SHP77 (cell line): ENCODE measurements at places on chromosomes 7 and 10.
A peak's percentile ranks its signal among the peaks of the same experiment; 100 is the strongest.

DNA sequence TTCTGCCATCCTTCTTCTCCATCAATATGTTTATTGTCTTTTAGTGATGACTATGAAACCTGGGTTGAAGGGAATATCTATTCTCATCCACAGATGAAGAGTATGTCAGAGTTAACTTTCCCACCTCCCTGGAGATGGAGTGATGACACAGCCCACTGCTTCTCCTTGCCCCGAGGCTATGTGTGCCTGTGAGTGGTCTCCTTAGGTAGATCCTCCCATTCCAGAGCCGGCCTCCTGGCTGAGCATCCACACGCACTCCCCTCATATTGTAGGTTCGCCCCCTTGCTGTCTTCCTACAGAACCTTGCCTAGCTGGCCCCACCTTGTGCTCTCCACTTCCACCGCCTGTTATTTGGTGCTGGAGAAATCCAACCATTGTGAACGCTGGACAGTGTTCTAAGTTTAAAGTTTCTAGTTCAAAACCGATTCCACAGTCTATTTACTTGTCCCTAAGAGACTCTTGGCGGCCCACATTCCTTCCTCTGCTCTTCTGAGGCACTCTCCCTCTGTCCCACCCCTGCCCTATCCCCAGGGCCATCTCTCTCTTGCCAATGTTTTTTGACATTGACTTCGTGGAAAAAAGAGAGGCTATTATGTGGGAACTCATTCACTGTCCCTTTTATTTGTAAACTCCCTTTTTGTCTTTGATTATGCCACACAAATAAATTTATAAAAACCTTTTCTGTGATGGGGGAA is 168.0 kb downstream of the ZNF438 start:
- DNase-seq = no peak

DNA sequence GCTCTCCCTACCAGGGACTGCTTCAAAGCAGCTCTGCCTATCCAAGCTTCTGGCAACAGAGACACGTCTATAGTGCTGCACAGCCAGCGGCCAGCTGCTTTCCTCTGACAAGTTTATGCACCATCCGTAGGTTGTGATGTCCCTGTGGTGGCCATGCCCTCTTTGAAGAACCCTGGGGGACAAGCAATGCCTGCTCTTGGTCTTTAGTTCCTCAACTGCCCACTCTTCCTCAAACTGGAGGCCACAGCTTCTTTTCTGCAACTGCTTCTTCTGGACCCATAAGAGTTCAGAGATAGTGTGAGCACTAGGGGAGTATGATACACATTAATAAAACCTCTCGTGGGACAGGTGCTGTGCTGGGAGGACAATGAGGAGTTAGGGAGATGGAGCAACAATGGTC is 164.9 kb downstream of the ELMO1 start:
- no peak for DNase-seq

DNA sequence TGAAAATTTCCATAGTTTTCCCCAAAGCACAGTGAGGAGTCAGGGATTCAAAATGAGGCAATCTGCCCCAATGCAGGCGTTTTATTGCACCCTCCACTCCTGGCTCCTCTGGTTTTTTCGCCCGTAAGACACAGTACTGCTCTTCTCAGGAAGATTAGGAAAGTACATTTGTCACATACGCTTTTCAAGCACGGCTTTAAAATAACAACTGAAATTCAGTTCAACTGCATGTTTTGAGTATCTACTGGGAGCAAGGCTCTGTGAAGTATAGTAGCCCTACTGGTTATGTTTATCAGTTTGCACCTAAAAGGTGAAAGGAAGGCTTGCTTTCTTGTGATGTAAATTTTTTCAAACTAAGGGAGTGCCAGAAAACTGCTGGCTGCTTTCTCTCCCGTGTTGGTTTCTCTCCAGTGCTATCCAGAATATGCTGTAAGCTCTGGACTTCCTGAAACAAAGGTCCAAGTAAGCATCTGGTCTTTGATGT is 1.9 kb upstream of the SGMS1 start:
- DNase-seq = no peak

- DNase-seq = no peak
These were observed 127.2 kb upstream of the PODXL start for GRCh38 chr7:131683536-131684125.

GRCh38 chr7:130219871-130220270 is 12.2 kb downstream of the SSMEM1 start:
- DNase-seq = no peak

DNA sequence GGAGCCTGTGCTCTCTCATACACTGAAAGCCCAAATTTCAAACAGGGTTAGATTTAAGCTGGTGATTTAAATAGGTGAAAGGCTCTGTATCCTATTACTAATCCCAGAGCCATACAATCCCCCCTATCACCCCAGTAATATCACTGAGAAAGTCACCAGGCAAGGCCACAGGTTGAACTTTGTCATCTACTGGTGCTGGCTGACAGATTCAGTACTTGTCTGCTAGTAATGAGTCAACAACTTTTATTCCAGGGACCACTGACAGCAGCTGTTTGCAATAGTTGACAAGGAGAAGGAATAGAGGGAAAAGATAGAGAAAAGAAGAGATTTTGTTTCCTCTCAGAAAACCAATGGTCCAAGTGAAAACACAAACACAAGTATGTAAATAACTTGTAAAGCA is 10.4 kb downstream of the ASB15 start:
- DNase-seq = no peak

GRCh38 chr10:130146042-130146441 is 9.9 kb downstream of the GLRX3 start:
- DNase-seq = no peak

- DNase-seq = no peak
These were observed 45.7 kb downstream of the LYZL2 start for GRCh38 chr10:30583778-30584415.

DNA sequence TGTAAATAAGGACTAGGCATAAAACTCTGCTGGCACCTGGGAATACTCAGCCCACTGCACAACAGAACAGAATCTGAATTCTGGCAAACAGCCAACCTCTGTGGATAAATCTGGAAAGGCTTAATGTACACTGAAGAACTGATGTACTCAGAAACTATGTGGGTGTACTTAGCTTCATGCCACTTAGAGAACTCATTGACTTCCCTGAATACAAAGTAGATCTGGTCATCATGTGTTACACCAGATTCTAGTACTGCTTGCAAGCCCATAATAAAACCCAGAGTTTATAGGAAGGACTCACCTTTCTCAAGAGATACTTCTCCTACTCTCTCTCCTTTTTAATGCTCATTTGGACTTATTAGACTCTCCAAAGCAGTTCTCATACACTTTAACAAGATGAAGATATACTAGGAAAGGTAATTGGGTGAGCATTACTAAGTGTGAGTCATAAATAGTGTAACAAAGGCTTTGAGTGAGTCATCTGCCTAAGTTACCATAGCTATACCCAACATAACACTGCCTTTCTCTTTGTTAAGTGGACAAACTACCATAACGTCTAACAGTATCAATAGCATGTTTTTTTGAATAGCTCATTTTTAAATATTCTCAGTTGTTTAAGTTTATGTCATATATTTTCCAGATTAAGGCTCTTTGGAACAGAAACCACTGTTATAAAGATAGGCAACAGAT is 309.1 kb downstream of the MDFIC start:
- peak; percentile 37 for DNase-seq

DNA sequence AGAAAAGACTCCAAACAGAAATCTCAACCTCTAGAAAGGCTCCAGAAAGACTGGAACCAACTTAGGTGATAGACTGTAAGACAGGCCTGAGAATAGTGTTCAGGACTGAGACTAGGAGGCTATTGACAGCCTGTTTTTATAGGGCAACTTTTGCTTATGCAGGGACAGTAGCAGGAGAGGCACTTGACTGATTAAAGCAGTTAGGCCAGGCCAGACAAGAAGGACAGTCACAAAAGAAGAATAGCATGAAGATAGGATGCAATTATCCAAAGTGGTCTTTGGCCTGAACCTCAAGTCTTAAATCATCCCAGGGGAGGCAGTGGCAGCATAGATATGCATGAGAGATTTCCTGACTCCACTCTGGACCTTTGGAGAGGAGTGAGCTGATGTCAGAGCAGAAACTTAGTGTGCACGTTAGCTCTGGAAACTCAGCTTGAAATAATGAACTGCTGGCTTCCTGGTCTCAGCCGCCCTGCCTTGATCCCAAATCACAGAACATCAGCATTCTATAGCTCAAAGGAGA is 290.6 kb downstream of the SORCS3 start:
- no peak for DNase-seq

- DNase-seq = no peak
These were observed 349.0 kb downstream of the HPSE2 start for GRCh38 chr10:98886686-98887085.

DNA sequence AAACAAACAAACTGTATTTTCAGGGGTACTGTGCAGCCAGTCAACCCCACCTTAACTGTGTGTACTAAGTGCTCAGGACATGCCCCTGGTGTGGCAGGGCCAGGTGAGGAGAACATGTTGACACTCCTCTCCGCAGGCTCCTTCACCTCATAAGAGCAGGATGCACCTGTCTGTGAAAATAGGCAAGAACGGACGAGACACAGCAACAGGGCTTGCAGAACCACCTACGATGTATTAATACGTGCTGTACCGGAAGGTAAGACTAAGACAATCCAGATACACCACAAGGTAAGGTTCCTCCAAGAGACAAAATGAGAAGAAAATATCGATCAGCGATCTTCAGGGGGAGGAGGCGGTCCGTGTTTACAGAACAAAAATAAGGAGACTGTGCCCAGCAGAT is 65.8 kb upstream of the CAMK2B start:
- no peak for DNase-seq
